Natural killer cell treated with Interleukin-12 subunit alpha and Interleukin-12 subunit beta and Interleukin-15 and Interleukin-18, amount 100 ng/mL, for 72 hours (primary cell): ENCODE measurements at places on chromosomes 13 and 19. TPM values are rescaled to one million over a fixed set of nuclear protein-coding genes. Genes with fewer than 3 reads are reported as not detected.

DNA sequence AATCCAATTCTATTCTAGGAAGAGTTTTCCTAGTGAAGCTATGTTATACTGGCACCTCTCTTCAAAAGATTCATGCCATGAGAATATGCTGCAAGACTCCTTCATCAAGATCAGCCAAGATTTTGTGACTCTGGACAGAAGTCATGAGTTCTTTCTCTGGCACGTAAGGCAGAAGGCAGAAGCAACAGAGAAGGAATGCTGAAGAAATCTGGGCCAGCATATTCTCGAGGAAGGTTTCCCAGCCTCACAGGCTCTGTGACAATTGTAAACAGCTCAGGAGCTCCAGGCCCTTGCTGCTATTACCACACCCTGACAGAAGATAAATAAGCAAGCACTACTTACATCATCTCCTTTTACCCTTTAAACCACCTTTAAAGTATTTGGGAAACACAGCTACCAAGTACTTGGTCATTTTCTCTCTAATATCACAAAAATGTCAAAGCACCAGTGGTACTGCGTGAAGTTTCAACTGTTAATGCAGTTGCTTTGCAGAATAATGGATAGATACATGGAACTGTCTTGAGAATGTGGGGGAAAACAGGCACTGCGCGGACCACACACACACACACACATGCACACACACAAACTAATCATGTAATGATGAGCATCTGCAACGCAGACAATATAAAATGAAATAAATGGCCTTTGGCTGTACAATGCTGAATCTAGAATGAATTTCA, 55.4 kb downstream of the INTS6 start:
- no peak overlapping the region for H3K27ac ChIP-seq
- no peak overlapping the region for H3K4me3 ChIP-seq
- H3K4me1 ChIP-seq: peaks cover 37% of the 10 kb centered on the region
- no peaks in the 10 kb centered on the region for H3K27me3 ChIP-seq
- no peaks in the 10 kb centered on the region for H3K36me3 ChIP-seq

- no peaks in the 10 kb centered on the region for H3K27me3 ChIP-seq
- no peak for DNase-seq
- no peaks in the 10 kb centered on the region for H3K4me1 ChIP-seq
- H3K27ac ChIP-seq: no peak overlapping the region
- peaks cover 15% of the 10 kb centered on the region for H3K36me3 ChIP-seq
Measured at GRCh38 chr13:25248071-25248470, 39.2 kb downstream of the MTMR6 start.

The ARL11 gene
- total RNA-seq: 0.48 TPM

The KLK11 gene
- total RNA-seq: not detected
